T47D (cell line): ENCODE measurements at places on chromosomes 1 and 21.

DNA sequence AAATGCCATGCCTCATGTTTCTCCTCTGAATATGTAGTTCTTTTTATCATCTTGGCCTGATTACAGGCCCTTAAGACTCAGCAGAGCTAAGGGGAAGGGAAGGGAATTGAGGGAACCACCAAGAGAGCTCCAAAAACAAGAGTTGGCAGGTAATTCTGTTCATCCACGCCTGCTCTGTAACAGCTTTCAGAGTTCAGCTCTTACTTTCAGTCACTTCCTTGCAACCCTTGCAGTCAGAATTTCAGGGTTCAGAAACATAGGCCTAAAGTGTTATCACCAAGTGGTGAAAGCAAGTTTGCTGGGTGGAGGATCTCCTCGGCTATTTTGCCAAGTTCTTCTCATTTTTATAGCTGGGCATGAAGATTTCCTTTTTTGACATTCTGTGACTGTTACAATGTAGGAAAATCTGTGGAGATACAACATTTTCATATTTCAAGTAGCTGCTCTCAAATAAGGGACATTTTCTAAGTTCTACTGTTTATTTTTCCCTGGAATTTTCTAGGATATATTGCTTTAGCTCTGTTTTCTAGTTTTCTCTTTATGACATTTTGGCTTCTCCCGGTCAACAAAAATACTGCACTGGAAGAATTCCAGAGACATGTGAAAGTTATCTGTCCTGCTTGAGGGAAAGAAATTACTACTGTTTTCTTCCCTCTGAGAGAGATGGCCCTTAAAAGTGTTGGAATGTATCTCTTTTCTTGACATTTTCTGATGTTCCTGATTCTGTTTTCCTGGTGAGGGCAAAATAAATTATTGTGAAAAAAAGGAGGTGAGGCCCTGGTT is 251.8 kb upstream of the ST6GALNAC5 start:
- no peak for DNase-seq

- DNase-seq: no peak
Observed at GRCh38 chr1:149942207-149942606, 5.5 kb upstream of the MTMR11 start.

DNA sequence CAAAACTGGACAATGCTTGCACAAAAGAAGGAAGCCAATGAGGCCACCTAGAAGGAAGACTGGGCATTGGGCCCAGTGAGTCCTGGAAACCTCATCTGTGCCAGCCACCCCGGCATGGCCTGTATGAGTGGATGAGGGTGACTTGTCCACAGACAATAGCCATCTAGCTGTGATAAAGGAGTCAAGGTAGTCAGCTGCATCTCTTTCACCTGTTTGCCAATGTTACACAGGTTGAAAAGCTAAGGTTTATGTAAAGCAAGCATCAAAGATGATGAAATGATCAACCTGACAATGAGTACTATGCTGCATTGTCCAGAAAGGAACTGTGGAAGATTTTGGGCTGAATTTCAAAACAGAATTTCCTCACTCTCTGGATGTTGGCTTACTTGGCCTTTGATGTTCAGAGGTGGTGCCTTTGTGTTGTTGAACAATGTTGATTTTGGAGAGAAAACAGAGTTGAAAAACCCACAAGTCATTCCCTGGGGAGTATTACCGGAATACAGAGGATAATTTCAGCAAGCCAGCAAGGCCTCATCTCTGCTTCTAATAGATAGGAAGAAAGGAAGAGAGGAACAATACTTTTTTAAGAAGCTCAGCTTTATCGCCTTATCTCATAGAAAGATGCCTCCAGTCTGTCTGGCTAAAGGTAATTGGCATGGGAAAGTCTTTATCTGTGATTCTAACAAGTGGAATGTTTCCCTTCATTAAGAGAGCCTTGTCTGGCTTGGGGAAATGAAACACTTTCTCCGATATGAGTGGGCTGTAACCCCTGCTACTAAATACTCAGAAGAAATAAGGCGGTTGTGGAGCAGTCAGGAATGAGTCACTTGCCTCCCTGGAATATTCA is 11.4 kb upstream of the SELE start:
- DNase-seq: no peak

DNA sequence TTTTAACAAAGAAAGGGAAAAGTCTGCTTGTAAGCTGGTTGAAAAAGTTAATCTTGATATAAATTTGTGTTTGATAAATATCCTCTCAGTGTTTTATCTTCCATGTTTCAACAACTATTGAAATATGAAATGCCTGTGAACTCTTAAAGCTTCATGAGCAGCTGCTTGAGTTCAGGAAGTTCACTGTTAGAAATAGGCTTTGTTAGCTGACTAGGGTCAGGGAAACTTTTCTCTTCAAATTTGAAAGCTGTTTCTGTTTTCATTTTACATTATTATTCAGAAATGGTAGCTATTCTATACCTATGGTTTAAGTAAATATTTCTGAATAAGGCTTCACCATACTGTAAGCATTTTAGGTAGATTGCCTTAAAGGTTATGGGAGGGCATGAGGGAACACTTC is 191.7 kb downstream of the HS2ST1 start:
- DNase-seq: no peak

DNA sequence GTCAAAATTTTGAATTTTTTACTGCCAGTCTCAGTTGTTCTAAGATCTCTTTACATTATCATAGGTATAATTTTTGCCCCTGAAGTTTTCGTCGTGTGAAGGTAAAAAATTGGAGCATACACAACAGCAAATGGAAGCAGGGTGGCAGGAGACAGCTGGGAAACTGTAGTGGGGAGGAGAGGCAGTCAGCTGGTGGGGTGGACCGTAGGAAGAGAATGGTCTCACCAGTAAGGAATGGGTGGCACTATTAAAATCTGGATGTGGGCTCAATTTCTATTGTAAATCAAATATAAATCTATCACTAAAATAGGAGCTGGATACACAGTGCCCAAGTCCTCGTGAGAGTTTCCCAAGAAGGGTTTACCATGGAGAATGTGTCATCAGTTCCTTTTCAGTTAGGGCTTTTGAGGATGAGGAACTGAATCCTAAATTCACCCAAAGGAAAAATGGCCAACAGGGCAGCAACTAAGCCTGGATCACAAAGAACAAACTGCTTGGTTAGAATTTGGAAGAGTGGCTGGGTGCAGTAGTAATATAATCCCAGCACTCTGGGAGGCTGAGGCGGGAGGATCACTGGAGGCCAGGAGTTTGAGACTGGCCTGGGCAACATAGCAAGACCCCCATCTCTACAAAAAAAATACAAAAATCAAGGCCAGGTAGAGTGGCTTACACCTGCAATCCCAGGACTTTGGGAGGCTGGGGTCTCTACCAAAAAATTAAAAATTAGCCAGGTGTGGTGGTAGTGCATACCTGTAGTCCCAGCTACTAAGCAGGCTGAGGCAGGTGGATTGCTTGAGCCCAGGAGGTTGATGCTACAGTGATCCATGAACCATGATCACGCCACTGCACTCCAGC is 10.5 kb upstream of the IRF2BP2 start:
- DNase-seq: no peak

- DNase-seq: peak; percentile 47
Observed at GRCh38 chr1:204828352-204828850, 42.3 kb upstream of the NFASC start.

DNA sequence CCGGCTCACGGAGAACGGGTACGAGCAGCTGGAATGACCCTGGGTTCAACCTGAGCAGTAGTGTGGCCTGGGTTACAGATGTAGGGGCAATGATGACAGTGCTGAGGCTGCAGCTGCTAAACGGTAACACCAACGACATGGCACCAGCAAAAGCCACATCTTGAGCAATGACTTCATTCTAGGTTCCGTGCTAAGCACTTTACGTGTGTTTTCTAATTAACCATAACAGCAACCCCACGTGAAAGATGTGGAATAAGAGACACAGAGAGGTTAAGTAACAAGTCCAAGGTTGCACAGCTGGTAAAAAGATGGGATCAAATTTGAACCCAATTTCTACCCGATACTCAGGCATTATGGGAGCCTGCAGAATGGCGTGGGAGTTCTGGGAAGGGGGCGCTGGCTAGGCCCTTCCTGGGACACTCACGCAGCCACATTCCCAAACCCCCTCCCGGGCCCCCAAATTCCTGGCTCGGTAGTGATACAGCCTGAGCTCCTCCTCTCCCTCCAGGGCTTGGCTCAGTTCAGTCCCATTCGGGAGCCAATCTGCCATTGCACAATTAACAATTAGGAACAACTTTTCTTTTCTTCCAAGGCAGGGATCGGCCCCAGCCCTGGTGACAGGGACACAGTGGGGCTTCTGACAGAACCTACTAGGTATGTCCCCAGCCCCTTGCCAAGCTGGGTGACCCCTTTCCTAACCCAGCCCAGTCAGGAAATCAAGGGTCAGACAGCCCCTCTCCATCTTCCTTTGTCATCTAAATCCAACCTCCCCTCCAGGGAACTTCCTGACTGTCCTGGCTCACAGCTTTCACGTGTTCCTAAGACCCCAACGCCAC is 23.8 kb upstream of the ECE1 start:
- DNase-seq: no peak

DNA sequence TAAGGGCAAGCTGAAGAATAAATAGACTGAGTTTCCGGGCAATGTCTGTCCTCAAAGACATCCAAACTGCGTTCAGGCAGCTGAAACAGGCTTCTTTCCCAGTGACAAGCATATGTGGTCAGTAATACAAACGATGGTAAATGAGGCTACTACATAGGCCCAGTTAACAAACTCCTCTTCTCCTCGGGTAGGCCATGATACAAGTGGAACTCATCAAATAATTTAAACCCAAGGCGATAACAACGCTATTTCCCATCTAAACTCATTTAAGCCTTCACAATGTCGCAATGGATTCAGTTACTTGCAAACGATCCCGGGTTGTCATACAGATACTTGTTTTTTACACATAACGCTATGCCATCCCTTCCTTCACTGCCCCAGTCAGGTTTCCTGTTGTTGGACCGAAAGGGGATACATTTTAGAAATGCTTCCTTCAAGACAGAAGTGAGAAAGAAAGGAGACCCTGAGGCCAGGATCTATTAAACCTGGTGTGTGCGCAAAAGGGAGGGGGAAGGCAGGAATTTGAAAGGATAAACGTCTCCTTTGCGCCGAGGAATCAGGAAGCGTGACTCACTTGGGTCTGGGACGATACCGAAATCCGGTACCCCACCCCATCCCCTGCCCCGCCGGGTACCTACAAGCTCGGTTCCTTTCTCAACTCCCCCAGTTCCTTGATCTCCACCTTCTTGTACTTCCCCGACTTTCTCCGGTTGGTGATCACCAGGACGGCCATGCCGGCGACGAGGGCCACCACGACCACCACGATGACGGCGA is 1.3 kb downstream of the TACSTD2 start:
- DNase-seq: peak; percentile 14

DNA sequence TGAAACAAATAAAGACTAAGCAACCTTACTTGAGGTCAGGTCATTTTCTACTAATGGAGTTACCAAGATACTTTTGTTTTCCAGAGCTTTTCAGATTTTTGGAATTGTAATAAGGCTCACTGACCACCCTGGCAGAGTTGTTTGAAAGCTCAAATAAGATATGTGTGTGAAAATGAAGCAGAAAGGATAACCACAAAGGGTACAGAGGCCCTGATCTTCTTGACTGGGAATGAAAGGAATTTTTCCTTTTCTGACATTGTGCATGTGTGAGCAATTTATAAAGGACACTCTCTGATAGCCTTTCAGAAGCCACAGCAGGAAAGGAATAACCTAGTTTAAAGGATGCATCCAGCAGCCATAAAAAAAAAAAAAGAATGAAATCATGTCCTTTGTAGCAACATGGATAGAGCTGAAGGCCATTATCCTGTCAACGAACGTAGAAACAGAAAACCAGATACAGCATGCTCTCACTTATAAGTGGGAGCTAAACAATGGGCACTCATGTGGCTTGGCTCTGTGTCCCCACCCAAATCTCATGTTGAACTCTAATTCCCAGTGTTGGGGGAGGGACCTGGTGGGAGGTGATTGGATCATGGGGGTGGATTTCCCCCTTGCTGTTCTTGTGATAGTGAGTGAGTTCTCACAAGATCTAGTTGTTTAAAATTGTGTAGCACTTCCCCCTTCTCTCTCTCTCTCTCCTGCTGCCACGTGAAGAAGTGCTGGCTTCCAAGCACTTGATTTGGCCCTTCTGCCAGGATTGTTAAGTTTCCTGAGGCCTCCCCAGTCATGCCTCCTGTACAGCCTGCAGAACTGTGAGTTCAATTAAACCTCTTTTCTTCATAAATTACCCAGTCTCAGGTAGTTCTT is 3.1 kb upstream of the SRP9 start:
- DNase-seq: no peak

- DNase-seq: no peak
Observed at GRCh38 chr1:3507636-3508275, 53.3 kb downstream of the ARHGEF16 start.

- no peak for DNase-seq
Observed at GRCh38 chr1:208917723-208918122, 665.8 kb upstream of the CAMK1G start.

GRCh38 chr1:228181645-228182034 is 16.0 kb downstream of the IBA57 start:
- no peak for DNase-seq

DNA sequence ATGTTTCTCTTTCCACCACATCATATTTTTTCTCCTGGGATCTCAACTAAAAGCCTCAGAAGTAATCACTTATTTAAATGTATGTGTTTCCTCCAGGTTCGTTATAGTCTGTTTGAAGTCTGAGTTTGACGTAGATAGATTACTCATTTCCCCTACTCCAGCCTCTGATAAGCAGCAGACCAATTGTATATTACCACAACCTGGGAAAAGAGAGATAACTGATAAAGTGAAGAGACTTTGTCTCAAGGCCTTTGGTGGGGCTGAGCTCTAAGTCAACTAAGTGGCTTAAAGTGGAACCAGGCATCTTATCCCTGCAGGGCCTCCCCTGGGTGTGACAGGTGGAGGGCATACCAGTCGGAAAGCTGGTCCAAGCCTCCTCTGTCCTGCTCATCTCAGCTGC is 34.9 kb upstream of the CACNA1E start:
- DNase-seq: no peak

DNA sequence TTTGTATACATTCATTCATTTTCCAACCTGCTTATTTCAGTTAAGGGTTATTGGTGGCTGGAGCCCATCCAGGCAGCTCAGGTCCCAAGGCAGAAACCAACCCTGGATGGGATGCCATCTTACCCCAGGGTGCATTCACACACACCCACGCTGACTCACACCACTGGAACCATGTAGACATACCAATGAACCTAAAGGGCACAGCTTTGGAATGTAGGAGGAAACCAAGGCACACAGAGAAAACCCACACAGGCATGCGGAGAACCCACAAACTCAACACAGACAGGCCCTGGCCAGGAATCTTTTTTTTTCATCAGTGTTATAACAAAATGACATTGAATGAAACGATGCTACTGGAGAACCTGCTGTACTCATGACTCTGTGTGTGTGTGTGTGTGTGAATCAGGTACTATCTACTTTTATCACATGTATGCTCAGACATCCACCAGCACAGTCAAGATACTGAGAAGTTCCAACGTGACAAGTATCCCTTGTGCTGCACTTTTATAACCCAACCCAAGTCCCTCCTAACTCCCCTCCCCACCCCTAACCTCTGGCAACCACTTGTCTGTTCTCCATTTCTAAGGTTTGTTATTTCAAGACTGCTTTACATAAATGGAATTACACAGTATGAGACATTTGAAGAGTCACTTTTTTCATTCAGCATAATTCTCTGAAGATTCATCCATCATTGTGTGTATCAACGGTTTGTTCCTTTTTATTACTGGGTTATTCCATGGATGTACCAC is 286.8 kb upstream of the PLD5 start:
- DNase-seq: no peak
